ENCODE measurements at places on chromosomes 4 and X. TPM values are rescaled to one million over a fixed set of nuclear protein-coding genes. Genes with fewer than 3 reads are reported as not detected.

The FAM193A gene
- 37.7 TPM for total RNA-seq

The SLC16A2 gene
- 0.06 TPM for total RNA-seq

The SPANXN3 gene
- not detected for total RNA-seq

DNA sequence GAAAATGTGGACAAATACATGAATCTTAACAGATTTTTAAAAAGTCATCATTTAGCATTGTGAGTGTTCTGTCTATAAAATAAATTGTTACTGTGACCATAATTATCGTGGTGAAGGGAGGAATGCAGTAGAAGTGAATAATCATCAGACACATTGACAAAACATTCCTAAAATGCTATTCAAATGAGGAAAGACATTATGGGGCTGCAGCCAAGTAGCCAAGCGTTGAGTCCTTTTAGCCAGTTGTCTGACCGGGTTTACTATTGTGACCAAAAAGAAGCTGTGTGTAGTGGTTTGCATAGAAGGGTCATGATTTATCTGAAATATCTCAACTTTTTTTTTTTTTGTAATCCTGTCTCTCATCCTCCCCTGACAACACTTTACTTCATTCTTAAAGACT is 19.5 kb downstream of the WWC2 start:
- peaks cover 10% of the 10 kb centered on the region for H3K27me3 ChIP-seq
- DNase-seq = no peak
- H3K4me3 ChIP-seq = no peak overlapping the region
- H3K4me1 ChIP-seq = no peaks in the 10 kb centered on the region
- H3K36me3 ChIP-seq = no peaks in the 10 kb centered on the region

GRCh38 chr4:163157157-163157556 is 9.5 kb downstream of the NAF1 start:
- no peak overlapping the region for H3K27ac ChIP-seq
- DNase-seq = no peak
- peaks cover 7% of the 10 kb centered on the region for H3K4me1 ChIP-seq
- H3K27me3 ChIP-seq = no peaks in the 10 kb centered on the region
- peaks cover 35% of the 10 kb centered on the region for H3K36me3 ChIP-seq
- H3K4me3 ChIP-seq = no peak overlapping the region

- H3K36me3 ChIP-seq = peaks cover 8% of the 10 kb centered on the region
- H3K4me3 ChIP-seq = no peak overlapping the region
- DNase-seq = no peak
Observed at GRCh38 chr4:121126449-121127006, 37.6 kb downstream of the TNIP3 start.

GRCh38 chrX:19513383-19513782 is 1.9 kb downstream of the MAP3K15 start:
- H3K27ac ChIP-seq = no peak overlapping the region
- peaks cover 14% of the 10 kb centered on the region for H3K27me3 ChIP-seq
- DNase-seq = no peak
- H3K36me3 ChIP-seq = no peaks in the 10 kb centered on the region
- H3K4me1 ChIP-seq = peaks cover 4% of the 10 kb centered on the region

DNA sequence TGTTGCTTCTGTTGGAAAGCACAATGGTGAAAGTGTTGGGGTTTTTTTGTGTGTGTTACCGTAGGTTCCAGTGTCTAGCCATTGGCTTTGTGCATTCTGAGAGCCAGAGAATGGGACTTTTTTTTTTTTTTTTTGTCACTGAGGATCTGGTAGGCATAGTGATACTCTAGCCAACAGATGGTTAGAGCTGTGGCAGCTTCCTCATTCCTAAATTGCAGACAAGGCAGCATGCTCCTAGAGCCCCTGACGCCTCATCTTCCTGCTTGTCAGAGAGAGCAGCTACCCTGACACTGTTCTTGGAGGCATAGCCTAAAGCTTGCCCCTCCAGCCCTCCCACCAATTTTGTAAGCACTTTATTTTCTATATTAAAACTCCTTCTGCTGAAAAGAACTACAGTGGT is 27.0 kb downstream of the ARHGEF9 start:
- no peak overlapping the region for H3K4me3 ChIP-seq
- H3K27me3 ChIP-seq = no peaks in the 10 kb centered on the region
- H3K36me3 ChIP-seq = peaks cover 2% of the 10 kb centered on the region
- no peak for DNase-seq
- H3K27ac ChIP-seq = no peak overlapping the region

GRCh38 chr4:36269533-36270173 is 11.8 kb upstream of the DTHD1 start:
- H3K27ac ChIP-seq = no peak overlapping the region
- H3K27me3 ChIP-seq = no peaks in the 10 kb centered on the region
- H3K4me3 ChIP-seq = no peak overlapping the region
- peaks cover 24% of the 10 kb centered on the region for H3K4me1 ChIP-seq
- H3K36me3 ChIP-seq = peaks cover 4% of the 10 kb centered on the region
- DNase-seq = no peak

DNA sequence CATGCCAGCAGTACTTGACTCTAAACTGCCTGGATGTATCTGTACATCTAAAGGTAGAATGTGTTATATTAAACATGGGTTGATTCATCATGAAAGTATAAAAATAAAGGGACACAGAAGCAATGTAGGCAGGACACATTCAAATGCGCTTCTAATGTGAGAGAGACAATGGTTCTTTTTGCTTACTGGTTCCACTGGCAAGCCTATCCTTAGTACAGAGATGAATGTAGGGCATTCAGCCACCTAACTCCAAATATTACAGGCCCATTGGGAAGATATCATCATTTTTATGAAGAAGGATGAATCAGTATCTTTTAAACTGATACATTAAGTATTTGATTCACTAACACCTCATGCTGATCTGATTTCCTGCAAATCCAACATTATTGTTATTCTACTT is 18.0 kb downstream of the CDKL2 start:
- H3K27me3 ChIP-seq = no peaks in the 10 kb centered on the region
- no peak overlapping the region for H3K4me3 ChIP-seq
- H3K27ac ChIP-seq = no peak overlapping the region
- peaks cover 1% of the 10 kb centered on the region for H3K36me3 ChIP-seq
